ENCODE measurements at places on chromosomes 4 and X.

GRCh38 chr4:41192136-41192535 is 22.2 kb downstream of the APBB2 start:
- no peak for DNase-seq

DNA sequence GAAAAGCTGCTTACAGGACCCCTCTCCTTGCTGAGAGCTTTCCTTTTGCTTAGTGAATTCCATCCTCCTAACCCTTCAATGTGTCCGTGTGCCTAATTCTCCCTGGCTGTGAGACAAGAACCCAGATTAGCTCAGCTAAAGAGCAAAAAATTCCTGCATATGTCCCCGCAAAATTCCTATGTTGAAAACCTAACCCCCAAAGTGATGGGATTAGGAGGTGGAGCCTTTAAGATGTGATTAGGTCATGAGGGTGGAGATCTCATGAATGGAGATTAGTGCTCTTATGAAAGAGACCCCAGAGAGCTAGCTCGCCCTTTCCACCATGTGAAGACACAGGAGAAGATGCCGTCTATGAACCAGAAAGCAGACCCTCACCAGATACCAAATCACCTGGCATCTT is 503.0 kb upstream of the DIAPH2 start:
- DNase-seq: no peak

- no peak for DNase-seq
These were observed 146.3 kb downstream of the GRIA3 start for GRCh38 chrX:123330229-123330942.

- no peak for DNase-seq
These were observed 2.9 kb downstream of the OTUD4 start for GRCh38 chr4:145177511-145177905.

DNA sequence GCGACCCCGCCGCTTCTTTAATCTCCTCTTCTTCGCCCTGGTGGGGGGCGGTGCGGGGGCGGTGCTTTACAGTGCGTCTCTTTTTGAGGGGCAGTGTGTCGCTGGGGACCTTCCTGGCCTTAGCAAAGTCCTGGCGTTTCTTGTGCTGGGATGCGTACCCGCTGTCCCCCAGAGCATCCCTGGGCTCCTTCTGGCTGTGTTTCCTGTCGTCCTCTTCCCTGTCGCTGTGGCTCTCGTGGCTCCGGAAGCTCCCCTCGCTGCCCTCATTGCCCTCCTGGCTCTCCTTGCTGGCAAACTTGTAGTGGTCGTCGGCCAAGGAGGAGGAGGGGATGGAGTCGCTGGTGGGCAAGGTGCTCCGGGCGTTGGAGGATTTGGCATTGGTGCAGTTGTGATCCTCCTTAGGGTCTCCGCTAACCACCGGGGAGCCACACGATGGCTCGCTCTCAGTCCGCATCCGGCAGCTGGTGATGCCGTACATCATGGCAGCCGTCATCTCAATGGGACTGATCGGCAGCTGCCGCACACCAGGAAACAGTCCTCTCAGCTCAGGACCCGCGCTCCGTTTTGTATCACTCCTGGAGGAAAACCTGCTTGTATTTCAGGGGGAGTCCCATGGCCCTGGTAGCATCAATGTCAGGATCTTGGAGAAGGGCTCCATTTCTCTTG is 30.4 kb upstream of the TMSB15A start:
- no peak for DNase-seq

DNA sequence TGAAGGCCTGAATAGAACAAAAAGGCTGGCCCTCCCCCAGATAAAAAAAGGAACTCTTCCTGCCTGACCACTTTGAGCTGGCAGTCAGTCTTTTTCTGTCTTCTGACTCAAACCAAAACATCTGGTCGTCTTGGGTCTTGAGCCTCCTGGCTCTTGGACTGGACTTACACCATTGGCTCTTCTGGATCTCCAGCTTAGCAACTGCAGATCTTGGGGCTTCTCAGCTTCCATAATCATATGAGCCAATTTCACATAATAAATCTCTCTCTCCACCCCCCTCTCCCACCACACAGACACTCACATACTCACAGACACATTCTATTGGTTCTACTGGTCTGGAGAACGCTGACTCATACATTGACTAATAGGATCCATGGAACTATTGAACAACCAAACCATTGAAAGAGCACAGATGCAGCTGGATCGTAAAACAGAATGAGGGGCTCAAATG is 15.6 kb upstream of the CWH43 start:
- DNase-seq: no peak

Measured in stimulated activated naive CD4-positive, alpha-beta T cell treated with Interleukin-2 at 50 U/mL for 16 hours (primary cell).